ENCODE measurements at places on chromosomes 4 and X. TPM values are rescaled to one million over a fixed set of nuclear protein-coding genes. Genes with fewer than 3 reads are reported as not detected.

TMEM35A gene
- total RNA-seq, result 1.6 TPM

LARP1B gene
- total RNA-seq, result 54.5 TPM

NHS gene
- total RNA-seq, result 21.8 TPM

HPSE gene
- total RNA-seq, result 0.79 TPM

USP26 gene
- total RNA-seq, result 5.8 TPM

SOWAHB gene
- total RNA-seq, result 0.12 TPM

DMRTC1 gene
- not detected for total RNA-seq

SMPX gene
- not detected for total RNA-seq

AKAP14 gene
- total RNA-seq, result 24.0 TPM

TMEM47 gene
- total RNA-seq, result 6.6 TPM

CA5B gene
- total RNA-seq, result 53.1 TPM

RASSF6 gene
- 0.06 TPM for total RNA-seq

PLS3 gene
- 49.2 TPM for total RNA-seq

TSR2 gene
- total RNA-seq, result 30.1 TPM
